ENCODE measurements at places on chromosomes 7 and 10.

DNA sequence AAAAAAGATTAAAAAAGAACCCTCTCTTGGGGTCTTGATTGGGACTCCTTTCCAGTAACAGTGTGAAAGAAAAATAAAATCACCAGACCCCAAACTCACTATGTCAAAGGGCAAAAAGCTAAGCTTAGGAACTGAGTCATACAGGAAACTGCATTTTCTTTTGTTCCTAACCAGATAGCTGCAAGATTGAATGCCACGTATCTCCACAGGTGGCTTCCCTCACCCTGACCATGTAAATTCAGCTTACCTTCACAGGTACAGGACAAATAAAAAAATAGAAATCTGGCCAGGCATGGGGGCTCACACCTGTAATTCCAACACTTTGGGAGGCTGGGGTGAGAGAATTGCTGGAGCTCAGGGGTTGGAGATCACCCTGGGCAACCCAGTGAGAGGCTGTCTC is 32.5 kb upstream of the EIF4H start:
- DNase-seq: no peak

DNA sequence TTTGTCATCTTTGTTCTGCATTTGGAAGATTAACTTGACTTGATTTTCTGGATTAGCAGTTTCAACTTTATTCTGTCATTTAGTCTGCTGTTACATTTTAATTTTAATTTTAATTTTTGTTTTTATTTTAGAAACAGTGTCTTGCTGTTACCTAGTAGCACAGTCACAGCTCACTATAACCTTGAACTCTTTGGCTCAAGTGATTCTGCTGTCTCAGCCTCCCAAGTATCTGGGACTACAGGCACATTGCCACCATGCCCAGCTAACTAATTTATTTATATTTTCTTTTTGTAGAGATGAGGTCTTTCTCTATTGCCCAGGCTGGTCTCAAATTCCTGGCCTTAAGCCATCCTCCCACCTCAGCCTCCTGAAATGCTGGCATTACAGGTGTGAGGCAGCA is 35.3 kb downstream of the PALS2 start:
- no peak for DNase-seq

DNA sequence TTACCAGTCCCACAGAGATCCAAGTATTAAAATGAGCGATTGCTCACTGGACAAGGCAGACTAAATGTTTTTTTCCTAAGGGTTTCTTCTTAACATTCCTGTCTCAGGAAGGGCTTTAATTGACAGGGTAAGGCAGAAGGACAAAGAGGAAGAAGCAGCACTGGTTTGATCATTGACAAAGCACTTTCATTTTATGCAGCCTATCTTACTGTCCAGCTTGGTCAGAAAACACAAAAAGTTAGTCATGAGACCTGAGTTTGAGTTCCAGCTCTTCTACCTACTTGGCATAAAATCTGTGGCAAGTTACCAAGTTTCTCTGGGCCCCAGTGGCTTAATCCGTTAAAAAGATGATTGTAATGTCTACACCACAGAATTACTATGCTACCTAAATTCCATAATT is 458.5 kb downstream of the GFRA1 start:
- no peak for DNase-seq

- DNase-seq: no peak
These were observed 5.3 kb upstream of the ADCK2 start for GRCh38 chr7:140667476-140667875.

DNA sequence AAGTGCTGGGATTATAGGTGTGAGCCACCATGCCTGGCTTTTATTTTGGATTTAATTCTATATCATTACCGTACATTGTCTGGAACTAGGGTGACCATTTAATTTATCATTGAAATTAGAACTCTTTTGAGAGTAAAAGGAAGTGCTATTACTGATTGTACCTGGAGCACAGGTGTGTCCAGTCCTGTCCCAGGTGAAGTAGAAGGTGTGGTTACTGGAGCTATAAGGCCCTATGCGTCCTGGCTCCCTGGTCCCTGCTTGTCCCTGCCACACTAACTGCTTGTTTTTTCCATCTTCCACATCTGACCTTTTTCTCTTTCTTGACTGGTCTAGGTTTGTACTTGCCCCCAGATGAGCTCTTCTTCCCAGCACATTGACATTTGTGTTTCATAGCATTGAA is 147.0 kb downstream of the PPP1R9A start:
- DNase-seq: no peak

DNA sequence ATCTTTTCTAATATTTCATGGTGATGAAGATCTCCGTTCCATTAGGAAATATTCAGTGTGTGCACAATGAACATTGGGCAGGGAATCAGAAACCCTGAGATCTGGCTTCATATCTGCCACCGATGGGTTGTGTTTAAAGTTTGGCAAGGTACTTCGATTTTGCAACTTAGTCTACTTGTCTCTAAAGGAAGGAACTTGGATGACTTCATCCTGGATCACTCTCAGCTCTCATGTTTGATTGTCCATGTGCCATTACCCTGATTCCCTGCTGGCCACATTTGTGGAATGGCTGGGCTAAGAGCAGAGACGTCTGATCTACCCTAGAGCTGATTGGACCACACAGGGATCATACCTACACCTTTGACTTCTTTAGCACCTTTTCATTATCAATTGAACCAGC is 177.0 kb upstream of the KMT2E start:
- DNase-seq: no peak

DNA sequence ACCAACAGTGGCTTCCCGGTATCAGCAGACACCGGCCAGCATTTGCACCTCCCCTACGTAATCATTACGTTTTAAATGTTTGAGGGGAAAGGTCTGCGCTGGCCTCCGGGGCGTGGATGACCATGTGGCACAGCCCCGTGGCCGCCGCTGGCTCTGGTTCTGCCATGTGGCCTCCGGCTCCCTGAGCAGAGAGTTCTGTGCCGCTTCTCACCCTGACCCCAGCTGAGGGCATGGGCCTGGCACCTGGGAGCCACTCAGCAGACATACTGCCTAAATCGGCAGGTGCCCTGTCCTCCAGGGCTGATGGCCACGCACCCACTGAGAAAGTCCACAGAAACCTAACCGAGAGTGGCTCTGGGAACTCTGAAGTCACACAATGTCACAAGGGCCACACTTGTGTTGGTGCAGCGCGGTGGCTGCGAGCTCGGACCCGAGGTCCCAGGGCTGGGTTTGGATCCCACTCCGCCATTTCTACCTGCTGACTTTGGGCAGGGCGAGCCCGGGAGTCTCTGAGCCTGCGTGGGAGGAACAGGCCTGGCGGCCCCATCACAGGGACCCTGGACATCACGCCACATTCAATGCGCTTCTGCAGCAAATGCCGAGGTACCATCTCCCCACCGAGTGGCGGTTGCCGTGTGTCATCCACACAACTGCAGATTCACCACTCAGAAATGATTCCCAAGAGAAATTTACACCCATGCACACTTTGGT is 25.3 kb downstream of the CFAP46 start:
- no peak for DNase-seq

DNA sequence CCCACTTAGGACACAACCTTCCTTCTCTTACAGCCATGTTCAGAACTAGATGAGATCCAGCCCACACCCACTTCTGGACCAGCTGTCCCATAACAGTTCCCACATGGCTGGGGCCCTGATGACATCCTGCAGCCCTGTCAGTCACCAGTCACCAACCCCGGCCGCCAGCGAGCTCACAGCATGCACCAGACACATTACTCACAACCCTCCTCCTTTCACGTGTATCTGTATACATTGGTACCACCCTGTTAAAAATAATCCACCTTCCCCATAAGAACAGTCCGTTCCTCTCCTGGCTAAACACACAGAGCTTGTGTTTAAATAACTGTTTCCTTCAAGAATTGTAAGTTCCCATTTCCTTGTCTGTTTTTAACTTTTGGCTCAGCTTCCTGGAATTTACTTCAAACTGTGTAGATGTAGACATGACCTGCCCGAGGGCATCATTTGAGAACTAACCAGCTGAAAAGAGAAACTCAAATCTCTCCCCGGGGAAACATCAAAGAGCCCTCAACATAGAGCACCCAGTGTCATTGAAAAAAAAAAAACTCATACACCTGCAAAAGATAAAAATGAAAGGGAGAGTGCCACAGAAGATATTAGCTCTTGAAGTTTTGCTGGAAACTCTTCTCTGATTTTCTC is 26.0 kb upstream of the PRLHR start:
- no peak for DNase-seq

- DNase-seq: no peak
These were observed 9.2 kb upstream of the SFRP5 start for GRCh38 chr10:97780841-97781617.

- DNase-seq: no peak
These were observed 11.8 kb downstream of the CUTC start for GRCh38 chr10:99743841-99744240.

DNA sequence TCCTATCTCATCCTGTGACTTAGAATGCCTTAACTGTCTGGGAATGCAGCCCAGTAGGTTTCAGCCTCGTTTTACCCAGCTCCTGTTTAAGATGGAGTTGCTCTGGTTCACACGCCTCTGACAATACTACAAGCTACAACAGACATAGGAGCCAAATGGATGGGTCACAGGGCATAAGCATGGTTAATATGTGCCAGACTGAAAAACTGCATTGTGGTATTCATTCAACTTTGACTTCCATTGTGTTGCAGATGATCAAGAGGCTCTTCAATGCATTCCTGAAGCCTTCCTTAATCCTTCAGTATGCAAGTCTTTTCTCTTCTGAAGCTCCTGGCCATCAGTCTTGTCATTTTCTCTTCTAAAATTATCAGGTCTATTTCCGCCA is 20.3 kb upstream of the RNF32 start:
- no peak for DNase-seq

DNA sequence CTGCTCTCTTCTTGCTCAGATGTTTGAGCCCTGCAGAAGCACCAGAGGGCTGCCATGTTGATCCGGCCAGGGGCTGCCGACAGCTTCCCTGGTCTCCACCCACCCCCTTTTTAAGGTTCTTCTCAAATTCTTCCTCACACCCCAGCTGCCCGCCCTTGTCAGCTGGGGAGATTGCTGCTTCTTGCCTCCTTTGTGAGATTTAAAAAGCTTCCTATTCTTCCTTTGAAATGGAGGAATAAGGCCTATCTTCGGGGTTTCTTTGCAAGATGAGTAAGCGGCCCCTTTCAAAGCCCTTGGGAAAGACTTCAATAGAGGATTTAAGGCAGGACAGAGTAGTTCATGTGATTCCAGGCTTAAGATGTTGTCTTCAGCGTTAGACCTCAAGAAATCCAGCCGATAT is 211.9 kb upstream of the SHH start:
- DNase-seq: no peak

DNA sequence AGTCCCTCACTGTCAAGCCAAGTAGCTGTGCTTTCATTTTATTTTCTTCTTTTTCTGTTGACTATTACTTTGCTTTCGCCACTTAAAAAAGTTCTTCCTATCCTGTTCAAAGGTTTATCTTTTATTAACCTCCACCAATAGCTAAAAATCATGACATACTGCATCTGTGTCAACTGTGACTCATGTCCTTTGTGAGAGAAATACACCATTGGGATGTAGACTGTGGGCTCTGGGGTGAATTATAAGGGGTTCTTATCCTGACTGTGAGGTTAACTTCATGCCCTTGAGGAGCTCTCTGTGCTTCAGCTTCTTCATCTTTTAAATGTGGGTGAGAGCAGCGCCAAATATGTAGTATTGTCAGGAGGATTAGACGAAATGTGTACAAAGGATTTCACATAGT is 71.9 kb upstream of the ANKRD30A start:
- DNase-seq: no peak

DNA sequence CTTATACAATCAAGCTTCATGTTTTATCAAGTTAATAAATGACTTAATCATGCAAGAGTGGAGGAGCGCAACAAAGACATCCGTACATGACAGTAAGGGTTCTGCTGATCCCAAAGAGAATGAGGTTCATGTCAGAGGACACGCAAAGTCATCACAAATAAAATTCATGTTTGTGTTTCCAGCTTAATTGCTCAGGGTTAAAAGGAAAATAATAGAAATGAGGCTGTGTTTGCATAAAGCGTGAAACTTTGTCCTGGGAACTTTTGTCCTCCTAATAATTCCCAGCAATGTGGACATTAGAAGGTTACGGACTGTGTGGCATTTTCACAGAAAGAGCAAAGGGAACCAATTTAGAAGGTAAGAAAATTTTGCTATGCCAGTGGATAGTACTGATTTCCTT is 237.3 kb downstream of the INHBA start:
- DNase-seq: no peak

GRCh38 chr7:145360511-145361100 is 524.8 kb upstream of the TPK1 start:
- DNase-seq: no peak

- no peak for DNase-seq
These were observed 63.6 kb upstream of the IFRD1 start for GRCh38 chr7:112386619-112387018.

- DNase-seq: no peak
These were observed 82.1 kb upstream of the SGCE start for GRCh38 chr7:94738071-94738470.

- DNase-seq: peak; percentile 1
These were observed 147.1 kb downstream of the DNAJB9 start for GRCh38 chr7:108716783-108717182.

DNA sequence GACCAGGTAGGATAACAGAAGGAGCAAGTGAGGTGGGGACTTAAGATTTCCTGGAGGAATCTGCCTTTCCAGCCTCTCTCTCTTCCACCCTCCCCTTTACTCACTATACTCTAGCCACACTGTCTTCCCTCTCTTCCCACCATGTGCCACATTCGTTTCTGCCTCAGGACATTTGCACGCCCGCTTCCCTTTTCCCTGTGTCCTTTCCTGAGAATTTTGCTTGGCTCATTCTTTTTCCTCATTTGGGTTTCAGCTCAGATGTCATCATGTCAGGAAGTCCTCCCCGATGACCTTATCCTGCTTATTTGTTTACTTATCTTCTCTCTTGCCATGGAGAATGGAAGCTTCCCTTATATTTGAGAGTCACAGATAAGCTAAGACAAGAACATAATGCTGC is 363.8 kb downstream of the PRPF18 start:
- DNase-seq: no peak

DNA sequence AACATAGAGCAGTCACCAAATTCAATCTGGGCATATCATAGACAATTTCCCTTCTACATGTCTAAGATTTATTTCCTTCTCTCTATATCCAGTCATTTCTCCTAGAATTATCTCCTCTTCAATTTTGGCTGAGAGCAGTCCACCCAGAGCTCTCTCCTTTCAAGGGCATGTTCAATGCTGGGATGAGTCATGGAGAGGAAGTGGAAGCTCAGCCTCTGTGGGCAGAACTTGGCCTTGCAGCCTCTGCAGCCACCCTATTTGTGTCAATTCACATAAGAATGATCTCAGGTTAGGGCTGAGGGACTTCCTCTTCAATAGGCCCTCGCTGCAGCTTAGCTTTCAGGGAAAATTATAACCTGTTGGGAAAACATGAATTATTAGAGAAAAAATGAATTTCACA is 560.8 kb downstream of the POM121L12 start:
- DNase-seq: no peak

DNA sequence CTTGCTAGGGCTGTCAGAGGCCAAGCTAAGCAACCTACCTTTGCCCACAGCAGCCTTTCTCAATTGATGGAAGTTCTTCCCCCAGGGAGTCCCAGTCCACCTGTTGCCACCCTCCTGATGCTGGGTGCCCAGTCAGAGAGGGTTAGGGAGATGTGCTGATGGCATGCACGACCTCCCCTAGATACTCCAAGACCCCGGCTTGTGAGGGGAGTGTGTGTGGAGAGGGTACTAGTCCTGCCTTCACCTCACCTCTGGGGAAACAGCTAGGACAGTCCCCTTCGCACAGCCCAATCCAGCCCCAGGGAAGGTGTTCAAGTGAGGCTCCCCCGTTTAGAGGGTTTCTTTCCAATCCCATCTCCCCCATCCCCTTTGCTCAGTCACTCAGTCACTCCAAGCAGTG is 1.3 kb upstream of the UNC5B start:
- no peak for DNase-seq

- no peak for DNase-seq
These were observed 633.9 kb upstream of the MBL2 start for GRCh38 chr10:53406532-53406931.
